ENCODE measurements at places on chromosomes 1 and 21.

DNA sequence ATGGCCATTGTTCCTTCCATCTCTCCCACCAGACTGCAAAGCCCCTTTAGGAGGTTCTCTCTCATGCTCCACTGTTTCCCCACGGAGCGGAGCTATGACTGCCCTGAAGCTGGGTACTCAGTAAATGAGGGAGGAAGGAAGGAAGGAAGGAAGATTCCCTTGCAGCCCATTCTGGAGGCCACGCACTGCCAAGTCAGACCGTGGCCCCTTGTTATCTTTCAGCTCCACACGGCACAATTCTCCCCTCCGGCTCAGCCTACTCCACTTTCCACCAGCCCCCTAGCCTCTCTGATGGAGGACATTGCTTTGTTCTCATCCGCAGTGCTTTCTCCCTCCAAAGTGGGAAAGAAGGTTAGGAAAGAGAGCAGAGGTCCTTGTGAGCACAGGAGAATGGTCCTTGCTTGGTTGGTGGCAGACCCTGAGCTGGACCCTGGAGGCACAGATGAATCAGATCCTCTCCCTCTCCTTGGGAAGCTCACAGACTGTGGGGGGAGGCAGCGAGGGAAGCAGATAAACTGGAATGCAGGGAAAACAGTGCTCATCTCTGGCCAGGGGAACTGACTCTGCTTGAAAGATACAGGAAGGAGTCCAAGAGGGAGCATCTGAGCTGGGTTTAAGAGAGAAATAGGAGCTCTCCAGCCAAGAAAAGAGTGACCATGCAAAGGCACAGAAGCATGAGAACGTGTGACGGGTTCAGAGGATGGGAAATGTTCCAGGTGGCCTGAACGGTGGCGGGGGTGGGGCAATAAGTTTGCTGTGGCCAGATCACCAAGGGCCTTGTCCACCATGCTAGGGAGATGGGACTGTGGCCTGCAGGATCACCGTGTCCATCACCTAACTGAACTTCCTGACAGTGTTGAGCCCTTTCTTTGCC lies 52.6 kb downstream of the GLIS1 start:
- no peak for DNase-seq

GRCh38 chr1:234720709-234721441 lies 110.9 kb upstream of the IRF2BP2 start:
- no peak for DNase-seq

DNA sequence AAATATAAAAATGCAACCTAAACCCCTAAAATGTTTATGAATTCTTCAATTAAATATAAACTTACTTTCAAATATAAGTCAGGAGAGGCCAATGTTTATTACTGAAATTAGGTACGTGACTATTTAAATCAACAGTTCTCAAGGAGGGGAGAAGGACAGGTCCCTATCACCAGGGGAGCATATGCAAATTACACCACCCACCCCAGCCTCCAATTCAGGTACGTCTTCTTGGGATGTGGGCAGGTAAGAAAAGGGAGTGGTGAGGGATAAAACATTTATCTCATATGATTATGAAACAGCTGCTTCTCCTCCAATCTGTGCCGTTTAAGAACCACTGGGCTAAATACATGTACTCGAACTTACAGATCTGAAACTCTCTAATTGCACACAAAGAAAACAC lies 3.4 kb downstream of the COP1 start:
- DNase-seq, result no peak

GRCh38 chr1:210786546-210786945 lies 347.4 kb downstream of the KCNH1 start:
- DNase-seq, result no peak

DNA sequence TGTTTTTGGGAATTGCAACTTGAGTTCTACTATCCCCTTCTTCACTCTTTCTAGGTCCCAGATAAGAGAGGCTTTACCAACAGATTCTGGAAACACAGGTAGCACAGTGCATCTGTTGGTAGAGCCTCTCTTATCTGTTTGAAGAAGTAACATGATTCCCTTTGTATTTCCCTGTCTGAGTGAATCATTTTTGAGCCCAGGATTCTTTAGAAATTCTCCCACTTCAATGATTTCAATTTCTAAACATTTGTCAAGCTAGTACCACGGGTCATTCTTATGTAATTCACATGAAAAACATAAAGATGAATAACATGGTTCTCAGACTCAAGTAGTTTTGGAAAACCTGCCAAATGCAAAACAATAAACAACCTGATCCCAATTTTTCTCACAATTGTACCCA lies 72.0 kb upstream of the DUSP10 start:
- no peak for DNase-seq

DNA sequence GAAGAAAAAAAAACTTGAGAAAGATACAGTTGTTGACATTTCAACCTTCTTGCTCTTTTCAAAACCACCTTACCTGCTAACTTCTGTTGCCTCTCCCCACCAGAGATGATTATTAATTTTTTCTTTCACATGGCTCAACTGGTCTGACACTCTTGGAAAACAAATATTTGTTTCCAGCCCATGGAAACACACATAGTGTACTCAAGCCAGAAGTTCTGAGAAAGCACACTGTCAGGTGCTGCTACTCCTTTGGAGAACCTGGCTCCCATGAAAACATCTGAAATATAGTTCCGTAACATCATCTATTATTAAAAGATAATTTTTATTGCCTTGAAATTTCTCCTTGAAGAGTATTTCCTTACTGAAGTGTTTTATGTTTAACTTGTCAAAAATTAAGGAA lies 145.0 kb upstream of the C1orf105 start:
- no peak for DNase-seq

- DNase-seq, result peak; percentile 28
These were observed 1670.9 kb downstream of the PLA2G4A start for GRCh38 chr1:188499690-188500089.

GRCh38 chr21:42114646-42115045 lies 43.5 kb downstream of the UMODL1 start:
- no peak for DNase-seq

- no peak for DNase-seq
These were observed 667 bp downstream of the ZDHHC18 start for GRCh38 chr1:26827106-26827604.

GRCh38 chr1:89602871-89603404 lies 30.0 kb upstream of the LRRC8C start:
- DNase-seq, result no peak

DNA sequence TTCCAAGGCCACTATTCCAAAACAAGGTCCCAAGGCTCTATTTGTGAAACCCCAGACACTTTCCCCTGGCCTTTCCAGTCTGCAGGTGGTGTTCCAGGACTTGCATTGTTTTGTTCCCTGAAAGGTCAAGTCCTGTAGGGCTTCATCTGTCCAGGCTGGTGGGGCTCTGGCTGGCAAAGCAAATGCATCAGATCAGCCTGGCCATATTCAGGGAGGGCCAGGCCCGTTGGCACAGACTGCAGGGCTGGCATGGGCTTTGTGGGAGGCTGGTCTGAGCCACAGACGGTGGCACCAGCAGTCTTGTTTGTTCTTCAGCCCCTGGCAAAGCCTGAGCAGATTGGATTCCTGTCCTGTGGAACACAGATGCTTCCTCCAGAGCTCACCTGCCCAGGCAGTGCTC lies 93.0 kb downstream of the SPATA46 start:
- no peak for DNase-seq

GRCh38 chr1:192709544-192709943 lies 73.6 kb downstream of the RGS13 start:
- no peak for DNase-seq

DNA sequence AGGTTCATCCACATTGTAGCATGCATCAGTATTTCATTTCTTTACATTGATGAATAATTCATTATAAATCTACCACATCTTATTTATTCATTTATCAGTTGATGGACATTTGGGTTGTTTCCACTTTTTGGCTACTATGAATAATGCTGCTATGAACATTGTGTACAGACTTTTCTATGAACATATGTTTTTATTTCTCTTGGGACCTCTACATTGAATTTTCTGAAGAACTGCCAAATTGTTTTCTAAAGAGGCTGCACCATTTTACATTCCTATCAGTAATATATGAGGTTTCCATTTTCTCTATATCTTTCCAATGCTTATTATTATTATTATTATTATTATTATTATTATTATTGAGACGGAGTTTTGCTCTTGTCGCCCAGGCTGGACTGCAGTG lies 81.3 kb upstream of the SELENON start:
- DNase-seq, result no peak

GRCh38 chr1:203454986-203455471 lies 20.6 kb upstream of the PRELP start:
- no peak for DNase-seq

GRCh38 chr1:166915941-166916340 lies 39.9 kb upstream of the TADA1 start:
- no peak for DNase-seq

GRCh38 chr1:185156288-185156853 lies 382 bp downstream of the TRMT1L start:
- DNase-seq, result peak; percentile 38

DNA sequence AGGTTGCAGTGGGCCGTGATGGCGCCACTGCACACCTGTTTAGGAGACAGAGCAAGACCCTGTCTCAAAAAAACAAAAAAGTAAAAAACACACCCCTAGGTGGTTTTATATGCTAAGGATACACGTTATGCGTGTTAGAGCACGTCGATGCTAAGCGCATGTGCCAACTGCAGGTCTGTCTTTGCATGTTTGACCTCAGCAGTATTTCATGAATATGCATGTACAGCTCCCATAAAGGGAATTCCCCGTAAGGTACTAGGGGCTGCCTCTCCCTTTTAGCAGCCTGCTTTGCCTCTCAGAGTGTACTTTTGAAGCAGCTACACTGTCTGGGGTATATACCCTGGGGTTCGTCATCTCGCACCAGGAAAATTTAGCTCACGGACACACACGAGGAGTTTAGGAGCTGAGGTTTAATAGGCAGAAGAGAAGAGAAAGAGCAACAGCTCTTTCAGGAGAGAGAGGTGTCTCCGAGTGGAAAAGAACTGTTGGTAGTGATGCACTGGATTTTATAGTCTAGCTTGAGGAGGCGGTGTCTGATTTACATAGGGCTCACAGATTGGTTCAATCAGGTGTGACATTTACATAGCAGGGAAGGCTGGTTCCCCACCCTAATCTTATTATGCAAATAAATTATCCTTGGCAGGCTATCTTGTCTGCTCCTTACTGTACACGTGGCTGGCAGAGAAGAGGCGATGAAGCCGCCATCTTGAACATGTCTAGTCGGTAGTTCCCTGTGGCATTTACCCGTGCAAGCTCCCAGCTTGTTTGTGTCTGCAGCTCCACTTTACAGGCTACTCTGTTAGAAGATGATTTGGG lies 4.2 kb upstream of the OTUD3 start:
- no peak for DNase-seq

GRCh38 chr1:60857851-60858250 lies 224.5 kb upstream of the NFIA start:
- no peak for DNase-seq

DNA sequence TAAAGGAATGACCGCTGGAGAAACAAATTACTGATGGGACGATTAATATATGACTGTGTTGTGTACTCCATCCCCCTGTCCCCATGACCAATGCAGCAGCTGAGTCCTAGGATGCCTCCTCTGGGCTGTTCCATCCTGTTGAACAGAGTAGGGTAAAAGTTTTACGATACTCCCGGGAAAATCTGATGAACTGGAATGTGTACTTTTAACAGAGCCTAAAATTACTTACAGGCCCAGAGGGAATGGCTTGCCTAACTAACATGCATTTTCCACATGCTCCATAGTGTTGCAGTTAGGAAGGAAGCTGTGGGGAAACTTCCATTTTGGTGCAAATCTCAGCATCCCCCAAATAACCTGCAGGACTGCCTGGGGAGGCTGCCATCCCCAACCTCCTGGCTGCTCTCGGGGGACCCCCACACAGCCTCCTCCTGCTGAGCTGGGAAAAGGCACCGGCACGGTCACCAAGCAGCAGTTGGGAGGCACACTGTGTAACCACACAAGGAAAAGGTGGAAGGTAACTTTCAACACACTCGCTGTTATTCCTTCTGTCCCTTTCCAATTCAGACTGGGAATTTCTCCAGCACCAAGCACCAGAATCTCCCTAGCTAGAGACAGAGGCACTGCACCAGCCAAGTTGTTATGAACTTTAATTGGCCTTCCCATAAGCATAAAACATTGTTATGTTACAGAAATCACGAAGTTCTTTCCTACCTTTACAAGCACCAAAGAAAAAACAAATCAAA lies 97.2 kb downstream of the BCAR3 start:
- no peak for DNase-seq

DNA sequence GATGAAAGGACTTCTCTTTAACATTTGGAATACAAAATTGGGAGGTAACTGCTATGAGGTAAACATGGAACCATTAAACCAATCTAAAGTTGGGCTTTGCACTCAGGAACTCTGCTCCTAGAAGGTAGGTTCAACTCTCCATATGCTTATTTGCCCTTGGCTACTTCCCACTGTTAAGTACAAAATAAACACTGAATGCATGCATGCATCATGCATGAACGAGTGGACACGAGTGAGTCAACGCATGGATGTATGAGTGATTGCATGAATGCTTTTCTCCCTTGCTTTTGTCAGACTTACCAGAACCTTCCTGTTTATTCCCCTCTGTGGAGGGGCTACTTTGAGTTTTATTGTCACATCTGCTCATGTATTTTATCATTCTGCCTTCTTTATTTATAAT lies 42.4 kb upstream of the RUNX1 start:
- DNase-seq, result no peak

- no peak for DNase-seq
These were observed 388.1 kb upstream of the NR5A2 start for GRCh38 chr1:199639453-199639852.

- DNase-seq, result no peak
These were observed 104.6 kb downstream of the ENAH start for GRCh38 chr1:225548140-225548857.

- DNase-seq, result no peak
These were observed 53.0 kb downstream of the TBX19 start for GRCh38 chr1:168333562-168334276.

GRCh38 chr1:64155278-64155677 lies 48.1 kb upstream of the UBE2U start:
- no peak for DNase-seq

DNA sequence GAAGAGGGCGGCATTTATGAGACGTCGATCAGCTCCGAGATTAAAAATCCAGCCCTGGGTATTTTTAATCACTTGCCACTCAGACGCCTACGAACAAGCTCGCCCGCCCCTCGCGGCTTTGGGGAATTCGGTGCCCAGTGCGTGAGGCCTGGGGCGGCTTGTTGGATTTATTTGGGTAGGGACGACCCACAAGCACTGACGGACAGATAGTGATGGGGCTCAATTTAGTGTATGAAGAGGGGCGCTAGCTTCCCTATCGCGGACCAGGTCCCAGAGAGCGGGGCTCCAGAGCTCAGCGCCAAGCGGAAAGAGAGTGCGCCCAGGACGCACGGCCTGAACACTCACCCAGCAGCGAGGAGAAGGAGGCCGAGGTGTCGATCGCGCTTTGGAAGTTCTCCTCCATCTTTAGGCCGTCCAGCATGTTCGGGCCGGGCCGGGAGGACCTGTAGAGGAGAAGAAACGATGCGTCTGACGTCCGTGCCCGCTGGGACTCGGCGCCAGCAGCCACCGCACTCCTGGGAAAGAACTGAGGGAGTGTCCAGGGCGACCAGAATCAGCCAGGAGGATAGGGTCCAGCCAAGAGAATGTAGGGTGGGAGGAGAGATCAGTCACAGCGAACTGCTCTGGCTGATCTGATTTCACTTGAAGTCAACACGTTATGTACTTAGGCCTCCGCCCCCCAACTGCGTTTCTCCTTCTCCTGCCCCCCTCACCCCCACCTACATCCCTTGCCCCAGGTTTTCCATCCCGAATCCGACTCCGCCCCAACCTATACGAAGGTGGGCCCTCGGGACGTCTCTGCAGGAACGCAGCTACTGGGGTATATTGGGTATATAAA lies 1.2 kb downstream of the LMX1A start:
- DNase-seq, result no peak

- DNase-seq, result no peak
These were observed 93.4 kb upstream of the FMN2 start for GRCh38 chr1:239998312-239998649.

- DNase-seq, result no peak
These were observed 38.3 kb upstream of the MYOCOS start for GRCh38 chr1:171583591-171584201.

Data from Kasumi-1 (cell line).